ENCODE measurements at places on chromosomes 12 and 14.

DNA sequence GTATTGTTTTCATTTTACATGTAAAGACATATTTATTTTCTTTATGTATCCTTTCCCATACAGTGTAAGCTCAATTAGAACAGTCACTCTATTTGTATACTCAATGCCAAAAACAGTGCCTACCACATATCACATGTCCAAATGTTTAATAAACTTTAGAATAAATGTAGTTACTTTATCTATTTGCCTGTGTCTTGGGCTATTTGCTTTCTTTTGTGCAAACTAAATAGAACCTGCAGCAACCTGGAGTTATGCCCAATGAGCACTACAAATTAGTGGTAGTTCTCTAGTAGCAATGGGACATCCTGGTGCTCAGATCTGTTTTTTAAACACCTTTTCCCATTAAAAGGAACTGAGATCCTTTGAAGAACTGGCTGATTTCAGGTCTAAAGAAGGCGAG lies 186.7 kb downstream of the PPFIA2 start:
- DNase-seq, result no peak

DNA sequence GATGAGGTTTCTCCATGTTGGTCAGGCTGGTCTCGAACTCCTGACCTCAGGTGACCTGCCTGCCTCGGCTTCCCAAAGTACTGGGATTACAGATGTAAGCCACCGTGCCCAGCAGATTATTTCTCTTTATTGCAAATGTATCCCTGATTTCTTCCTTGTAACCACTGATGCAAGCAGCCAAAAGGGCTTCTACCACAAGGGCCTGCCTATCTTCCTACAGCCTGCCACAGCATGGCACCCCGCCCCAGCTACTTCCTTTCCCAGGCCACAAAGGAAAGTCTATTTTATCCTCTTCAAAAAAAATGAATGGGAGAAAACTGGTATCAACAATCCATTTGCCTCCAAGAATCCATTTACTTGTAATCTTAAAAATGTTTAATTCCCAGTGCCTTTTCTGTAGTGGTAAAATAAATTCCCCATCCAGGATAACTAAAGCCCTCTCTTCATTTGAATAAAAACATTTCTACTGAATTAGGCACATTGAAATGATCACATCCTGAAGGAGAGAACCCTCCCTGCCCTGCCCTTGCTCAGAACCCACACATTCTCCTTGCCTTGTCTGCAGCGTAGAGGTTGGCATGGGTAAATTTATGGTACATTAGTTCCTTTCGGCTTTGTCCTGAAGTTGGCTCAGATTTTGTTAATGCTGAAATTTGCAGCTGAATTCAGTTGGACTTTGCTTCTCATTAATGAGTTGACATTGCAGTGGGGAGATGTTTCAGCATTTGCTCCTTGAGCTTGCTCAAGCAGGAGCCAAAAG lies 19.2 kb downstream of the GPHB5 start:
- no peak for DNase-seq

- DNase-seq, result no peak
These were observed 926.7 kb downstream of the DIO2 start for GRCh38 chr14:79284621-79285020.

DNA sequence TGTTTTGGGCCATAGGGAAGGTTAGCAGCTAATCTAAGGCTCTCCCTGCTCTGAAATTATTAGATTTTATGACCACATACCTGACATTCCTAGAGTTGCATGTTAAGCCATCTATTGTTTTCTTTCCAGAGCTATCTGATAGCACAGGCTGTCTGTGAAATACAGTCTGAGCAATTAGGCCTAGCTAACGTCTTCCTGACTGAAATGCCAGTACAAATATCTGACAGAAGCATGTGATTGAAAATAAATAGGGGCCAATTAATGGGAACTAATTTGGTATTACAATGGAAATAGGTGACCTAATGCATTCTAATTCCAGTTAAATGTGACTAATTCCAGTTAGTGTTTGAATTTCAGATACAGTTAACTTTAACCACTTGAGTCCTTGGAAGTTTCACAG lies 115.2 kb downstream of the C12orf75 start:
- DNase-seq, result peak; percentile 79

DNA sequence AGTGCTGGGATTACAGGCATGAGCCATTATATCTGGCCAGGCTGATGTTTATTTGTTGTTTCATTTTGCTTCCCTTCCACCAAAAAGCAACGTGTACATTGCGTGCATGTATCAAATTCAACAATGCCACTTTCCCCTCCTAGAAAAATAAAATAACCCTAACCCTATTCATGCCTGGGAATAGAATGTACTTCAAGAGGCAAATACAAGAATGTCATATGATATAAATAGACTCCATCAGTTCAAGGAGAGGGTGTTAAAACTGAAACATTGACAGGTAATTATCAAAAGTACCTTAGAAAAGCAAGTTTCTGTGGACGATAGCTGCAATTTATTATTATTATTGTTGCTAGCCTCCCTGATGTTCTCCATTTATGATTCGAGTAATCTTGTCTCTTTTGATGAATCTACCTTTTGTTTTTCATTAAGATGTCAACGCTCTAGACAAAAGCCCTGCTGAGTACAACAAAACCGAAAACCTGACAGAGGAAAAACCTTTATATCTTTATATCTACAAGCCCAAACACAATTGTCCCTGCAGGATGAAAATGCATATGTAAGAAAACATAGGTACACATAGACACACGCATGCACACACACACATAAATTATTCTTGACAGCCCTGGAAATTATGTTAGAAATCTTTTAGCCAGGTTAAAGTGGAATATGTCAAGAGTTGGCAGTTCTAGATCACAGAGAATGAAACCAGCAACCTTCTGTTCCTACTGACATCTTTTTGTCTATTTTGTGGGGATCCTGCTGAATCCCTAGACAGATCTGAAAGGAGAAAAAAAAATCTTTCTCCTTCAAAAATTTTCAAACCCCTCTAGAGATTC lies 98.9 kb downstream of the BTG1 start:
- no peak for DNase-seq

- DNase-seq, result no peak
These were observed 780.2 kb downstream of the FLRT2 start for GRCh38 chr14:86310148-86310547.

DNA sequence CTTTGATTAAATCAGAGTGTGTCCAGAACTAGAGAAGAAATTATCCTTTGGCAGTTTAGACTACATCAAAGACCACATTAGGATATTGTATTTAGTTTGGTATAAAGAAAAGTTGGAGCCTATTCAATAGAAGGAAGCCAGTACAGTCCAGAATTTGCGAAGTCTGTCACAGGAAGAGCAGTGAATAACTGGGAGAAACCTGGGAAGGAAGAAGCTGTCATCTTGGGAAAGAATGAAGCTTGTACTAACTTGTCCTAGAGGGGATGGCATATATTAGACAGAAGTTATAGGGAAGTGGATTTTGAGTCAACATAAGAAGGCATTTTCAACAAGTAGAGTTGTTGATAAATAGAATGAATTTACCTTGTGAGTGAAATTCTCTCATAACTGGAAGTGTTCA lies 386.7 kb downstream of the LRIG3 start:
- DNase-seq, result no peak

- no peak for DNase-seq
These were observed 24.6 kb upstream of the MTERF2 start for GRCh38 chr12:107011519-107011918.

- DNase-seq, result no peak
These were observed 182.0 kb downstream of the FOXA1 start for GRCh38 chr14:37413050-37413449.

GRCh38 chr12:69007101-69007854 lies 74.3 kb upstream of the CPM start:
- peak; percentile 77 for DNase-seq
